PC-9 (cell line): ENCODE measurements at places on chromosomes 2 and 18. TPM values are rescaled to one million over a fixed set of nuclear protein-coding genes. Genes with fewer than 3 reads are reported as not detected.
A peak's percentile ranks its signal among the peaks of the same experiment; 100 is the strongest.

GRCh38 chr2:74892609-74893008 lies 58.7 kb downstream of the HK2 start:
- DNase-seq: no peak

- DNase-seq: peak; percentile 23
Measured at GRCh38 chr2:149410701-149411484, 80.5 kb downstream of the LYPD6 start.

- DNase-seq: peak; percentile 68
Measured at GRCh38 chr2:69177785-69178636, 165.0 kb downstream of the ANTXR1 start.

DNA sequence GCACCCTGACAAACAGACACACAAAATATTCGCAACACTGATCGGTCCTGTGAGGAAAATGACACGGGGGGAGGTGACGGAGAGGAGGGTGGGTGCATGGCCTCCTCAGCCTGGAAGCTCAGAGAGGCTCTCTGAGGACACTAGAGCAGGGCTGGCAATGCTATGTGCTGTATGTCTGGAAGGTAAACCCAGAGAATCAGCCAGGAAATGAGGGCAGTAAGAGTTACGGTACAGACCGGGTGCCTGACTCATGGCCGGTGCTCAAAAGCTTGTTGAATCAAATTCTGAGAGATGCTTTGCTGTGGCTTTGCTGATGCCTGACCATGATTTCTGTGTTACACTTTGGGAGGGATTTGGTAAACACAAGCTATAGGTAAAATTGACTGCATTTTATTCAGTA lies 81.9 kb downstream of the CCDC93 start:
- no peak for DNase-seq

- peak; percentile 41 for DNase-seq
Measured at GRCh38 chr2:20880221-20880771, 57.4 kb upstream of the LDAH start.

DNA sequence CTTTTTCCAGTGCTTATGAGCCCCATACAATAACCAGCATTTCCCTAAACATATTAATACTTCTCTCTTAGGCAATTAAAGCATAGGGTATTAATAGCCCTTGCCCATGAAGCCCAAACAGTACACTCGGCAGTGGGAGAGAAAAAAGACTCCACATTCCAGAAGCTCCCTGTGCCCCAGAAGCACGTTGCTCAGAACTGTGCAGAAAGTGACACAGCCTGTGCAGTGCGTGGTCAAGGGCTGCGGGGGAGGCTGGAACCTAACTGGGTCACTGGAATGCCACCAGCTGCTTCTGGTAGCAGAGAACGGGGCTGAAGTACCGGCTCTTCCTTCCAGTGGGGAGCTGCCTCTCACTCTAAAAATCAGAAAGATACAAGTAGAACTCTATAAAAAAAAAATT lies 32.7 kb downstream of the EIPR1 start:
- DNase-seq: no peak

DNA sequence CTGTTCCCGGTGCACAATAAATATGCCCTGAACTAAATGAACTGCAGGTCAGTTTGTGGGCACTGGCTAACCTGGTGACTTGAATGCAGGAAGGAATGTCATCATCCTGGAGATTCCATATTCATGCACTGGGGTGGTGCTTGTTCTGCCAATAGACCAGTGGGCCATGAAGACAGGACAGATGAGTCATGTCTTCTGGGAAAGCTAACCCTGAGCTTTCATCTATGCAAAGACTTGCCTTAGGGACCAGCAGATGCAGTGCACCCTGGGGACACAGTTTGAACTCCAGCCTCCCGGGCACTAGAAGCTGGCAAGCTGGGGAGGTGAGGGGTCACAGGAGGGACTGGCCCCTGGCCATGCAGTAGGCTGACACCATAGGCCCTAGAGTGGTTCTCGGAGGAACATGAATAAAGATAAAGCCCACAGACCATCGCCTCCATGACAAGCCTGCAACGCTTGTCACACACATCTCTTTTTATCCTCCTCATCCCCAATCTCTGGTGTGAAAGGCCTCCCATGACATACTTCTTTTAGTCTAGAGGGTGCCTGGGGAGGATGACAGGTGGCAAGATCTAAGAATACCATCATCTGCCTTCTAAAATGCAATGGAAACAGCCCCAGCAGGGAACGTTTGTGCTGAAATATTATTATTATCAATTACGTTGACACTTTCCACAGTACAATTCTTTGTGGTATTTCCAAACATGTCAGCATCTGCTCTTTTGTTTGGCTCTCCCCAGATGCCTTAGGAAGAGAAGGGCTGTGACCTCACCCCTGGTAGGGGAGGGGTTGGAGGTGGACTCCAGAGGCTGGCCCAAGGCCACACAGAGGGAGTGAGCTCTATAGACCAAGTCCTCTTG lies 267.4 kb upstream of the RAB6C start:
- DNase-seq: no peak

DNA sequence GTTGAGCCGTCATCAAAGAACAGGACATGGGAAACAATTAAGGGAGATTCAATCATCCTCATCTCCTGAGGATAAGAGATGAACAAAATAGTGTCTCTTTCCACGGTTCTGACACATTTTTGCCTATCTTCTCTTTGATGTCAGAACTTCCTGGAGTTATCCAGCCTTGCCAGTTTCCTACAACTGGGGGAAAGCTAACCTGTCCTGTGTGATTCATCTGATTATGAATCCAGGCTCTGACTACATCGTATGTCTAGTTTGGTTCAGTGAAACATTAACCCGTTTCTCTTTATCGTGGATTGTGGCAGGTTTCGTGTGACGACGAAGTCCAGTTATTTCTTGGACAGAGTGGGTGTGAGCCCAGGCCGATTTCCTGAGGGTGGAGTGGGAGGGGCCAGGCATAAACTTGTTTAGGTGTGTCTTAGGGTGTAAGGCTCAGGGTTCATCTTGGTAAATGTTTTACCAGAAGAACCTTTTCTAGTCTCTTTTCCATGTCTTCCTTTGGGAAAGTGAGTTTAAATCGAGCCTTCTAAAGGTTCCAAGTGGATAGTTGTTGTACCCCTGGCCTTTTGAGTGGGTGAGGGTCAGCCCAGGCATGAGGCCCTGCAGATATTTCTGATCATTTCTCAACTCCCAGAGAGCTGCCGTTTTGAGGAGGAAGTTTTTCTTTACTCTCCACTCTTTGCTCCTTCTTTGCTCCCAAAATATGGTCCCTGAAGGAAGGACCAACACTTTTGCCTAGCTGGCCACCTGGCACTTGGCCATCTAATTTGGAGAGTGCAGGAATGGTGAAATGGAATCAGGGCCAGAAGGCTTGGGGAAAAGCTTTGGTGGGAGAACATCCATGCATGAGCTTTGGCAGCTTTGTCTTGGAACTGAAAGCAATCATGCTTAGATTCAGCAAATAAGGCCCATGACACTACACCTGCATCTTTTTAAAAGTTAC lies 50.4 kb upstream of the FZD5 start:
- no peak for DNase-seq

DNA sequence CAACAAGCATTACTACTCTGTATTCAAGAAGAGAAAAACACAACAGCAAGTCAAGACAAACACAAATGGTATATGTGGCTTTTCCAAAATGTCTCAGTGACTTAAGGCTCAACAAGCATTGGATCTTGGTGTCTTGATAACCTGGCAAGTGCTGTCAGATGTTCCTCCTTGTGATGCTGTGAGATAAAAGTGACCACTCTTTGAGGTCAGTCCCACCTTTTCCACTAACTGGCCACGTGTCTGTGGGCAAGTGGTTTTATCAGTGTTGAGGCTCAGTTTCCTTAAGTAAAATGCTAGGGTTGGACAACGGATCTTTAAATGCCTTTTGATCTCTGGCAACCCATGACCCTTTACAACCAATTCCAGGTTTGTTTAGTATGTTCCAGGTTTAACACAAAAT lies 98.7 kb downstream of the BCL2 start:
- DNase-seq: no peak

- no peak for DNase-seq
Measured at GRCh38 chr2:215514516-215514915, 78.6 kb upstream of the FN1 start.

DNA sequence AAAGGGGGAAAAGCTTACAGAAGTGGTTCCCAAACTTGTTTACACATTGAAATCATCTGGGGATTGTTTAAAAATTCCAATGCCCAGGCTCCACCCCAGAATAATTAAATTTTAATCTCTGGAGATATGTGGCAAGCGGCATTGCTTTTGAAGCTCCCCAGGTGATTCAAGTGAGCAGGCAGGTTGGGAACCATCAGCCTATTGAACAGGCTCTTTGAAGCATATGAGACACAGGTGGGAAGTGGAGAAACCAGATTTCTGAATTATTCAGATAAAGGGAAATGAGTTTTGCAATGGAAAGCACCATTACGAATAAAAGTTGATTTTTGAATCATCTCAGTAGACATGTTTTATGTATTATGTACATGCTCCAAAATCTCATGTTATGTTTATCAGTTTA lies 57.6 kb upstream of the NOSTRIN start:
- DNase-seq: no peak

GRCh38 chr18:34707670-34708069 lies 2.4 kb upstream of the DTNA start:
- peak; percentile 57 for DNase-seq

DNA sequence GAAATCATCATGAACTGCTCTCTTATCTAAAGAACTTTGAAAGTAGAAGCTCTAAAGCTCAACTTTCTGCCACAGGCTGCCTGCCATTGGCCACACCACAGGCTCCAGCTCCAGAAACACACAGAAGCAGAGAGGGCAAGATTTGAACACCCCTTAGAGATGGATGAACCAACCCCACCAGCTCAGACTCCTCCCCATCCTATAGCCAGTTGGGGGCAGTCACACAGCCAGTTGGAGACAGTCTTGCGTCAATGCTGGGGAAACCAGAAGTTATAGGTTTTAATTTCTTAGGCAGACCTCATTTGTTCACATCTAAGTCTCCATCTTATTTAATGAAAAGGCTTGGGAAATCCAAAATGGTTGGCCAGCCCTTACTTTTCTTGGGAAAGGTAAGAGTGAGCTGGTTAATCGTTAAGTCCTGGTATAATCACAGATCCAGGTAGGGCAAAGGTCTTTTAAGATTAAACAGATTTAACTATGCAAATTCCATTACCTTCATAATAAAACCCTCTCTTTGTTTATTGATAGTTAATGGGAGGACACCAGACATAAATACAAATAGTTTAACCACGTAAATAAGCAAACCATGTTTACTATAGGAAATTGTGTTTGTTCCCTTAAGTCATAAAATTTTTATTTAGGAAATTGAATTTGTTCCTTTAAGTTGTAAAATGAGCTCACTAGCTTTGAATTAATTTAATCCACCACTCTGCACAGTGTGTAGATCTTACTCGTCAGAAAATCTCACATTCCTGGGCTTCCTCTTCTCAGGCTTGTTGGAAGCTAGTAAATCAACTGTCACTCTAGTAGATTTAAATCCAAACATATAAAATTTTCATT lies 28.0 kb downstream of the MRO start:
- no peak for DNase-seq

DNA sequence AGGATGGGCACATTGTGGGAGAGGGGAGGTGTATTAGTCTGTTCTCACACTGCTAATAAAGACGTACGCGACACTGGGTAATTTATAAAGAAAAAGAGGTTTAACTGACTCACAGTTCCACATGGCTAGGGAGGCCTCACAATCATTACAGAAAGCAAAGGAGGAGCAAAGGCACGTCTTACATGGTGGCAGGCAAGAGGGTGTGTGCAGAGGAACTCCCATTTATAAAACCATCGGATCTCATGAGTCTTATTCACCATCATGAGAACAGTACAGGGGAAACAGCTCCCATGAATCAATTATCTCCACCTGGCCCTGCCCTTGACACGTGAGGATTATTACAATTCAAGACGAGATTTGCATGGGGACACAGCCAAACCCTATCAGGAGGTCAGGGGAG lies 266.7 kb downstream of the HAUS1 start:
- DNase-seq: no peak

GRCh38 chr18:79902075-79902474 lies 49.4 kb downstream of the SLC66A2 start:
- no peak for DNase-seq

- no peak for DNase-seq
Measured at GRCh38 chr2:229501051-229501794, 213.1 kb downstream of the DNER start.

GRCh38 chr2:105773568-105773967 lies 28.9 kb downstream of the NCK2 start:
- no peak for DNase-seq

GRCh38 chr2:24723665-24724064 lies 69.5 kb downstream of the PTRHD1 start:
- no peak for DNase-seq

GRCh38 chr2:19021100-19021476 lies 337.3 kb downstream of the OSR1 start:
- peak; percentile 10 for DNase-seq

- no peak for DNase-seq
Measured at GRCh38 chr18:74444104-74444503, 13.0 kb downstream of the DIPK1C start.

DNA sequence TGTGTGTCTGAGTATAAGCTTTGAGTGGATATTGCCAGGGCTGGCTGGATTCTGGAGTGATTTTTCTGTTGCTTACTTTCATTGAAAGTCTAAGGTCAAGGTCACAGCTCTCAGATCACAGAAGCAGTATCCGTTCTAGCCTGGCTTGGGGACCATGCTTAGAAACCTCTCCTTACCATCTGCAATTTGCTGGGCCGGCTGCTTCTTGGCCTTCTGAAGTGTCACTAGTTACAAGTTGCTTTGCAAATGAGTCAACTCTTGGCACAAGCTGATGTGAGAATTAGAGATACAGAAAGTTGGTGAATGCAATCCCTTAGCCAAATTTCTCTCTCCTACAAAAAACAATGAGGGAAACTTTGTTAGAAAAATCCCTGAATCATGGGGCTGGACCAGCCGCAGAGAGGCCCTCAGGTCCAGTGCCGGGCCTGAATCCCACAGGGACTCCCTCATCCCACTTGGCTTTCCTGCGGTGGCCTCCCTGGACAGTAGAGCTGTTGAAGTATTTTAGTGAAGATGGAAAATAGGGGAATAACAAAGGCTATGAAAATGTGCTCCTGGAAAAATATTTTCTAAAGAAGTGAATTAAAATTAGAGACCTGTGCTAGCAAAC lies 92.7 kb upstream of the CNGA3 start:
- DNase-seq: no peak

GRCh38 chr2:200619279-200619678 lies 33.5 kb downstream of the AOX1 start:
- DNase-seq: peak; percentile 11

GRCh38 chr2:125169022-125169763 lies 1144.1 kb downstream of the CNTNAP5 start:
- no peak for DNase-seq

- peak; percentile 51 for DNase-seq
Measured at GRCh38 chr2:19120941-19121750, 237.3 kb downstream of the OSR1 start.

DNA sequence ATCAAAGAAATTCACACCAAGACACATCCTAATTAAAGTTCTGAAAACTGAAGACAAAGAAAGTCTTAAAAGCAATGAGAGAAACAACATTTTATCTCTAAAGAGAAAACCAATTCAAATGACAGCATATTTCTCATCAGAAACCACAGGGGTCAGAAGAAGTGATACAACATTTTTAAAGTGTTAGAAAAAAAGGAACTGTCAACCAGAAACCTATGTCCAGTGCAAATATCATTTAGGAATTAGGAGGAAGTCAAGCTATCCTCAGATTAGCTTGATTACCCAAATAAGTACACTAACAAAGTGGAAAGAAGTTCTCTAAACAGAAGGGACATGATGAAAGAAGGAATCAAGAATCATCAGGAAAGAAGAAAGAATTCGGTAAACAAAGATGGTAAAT lies 59.5 kb upstream of the BCL2L11 start:
- DNase-seq: no peak

GRCh38 chr2:238848976-238849853 lies 1.3 kb downstream of the TWIST2 start:
- no peak for DNase-seq

Gene IL1F10
- not detected in 2 replicates for total RNA-seq

Gene ESCO1
- total RNA-seq: 10.8 and 11.3 TPM in 2 replicates

Gene SKOR2
- total RNA-seq: not detected in 2 replicates

Gene KATNAL2
- total RNA-seq: 9.0 and 9.4 TPM in 2 replicates

Gene TMEM169
- 0.46 and 0.58 TPM in 2 replicates for total RNA-seq
